Esophagus muscularis mucosa (tissue), 4 donors: ENCODE measurements at places on chromosomes 13 and 19. TPM values are rescaled to one million over a fixed set of nuclear protein-coding genes. Genes with fewer than 3 reads are reported as not detected.

Gene CYP4F8
- total RNA-seq: not detected

Gene SLITRK5
- total RNA-seq: 0.42 TPM

Gene SH2D3A
- not detected for total RNA-seq

Gene SPACA4
- not detected for total RNA-seq

Gene ZNF571
- 4.7 TPM for total RNA-seq

Gene ALG5
- 19.7 TPM for total RNA-seq

Gene HSPB6
- total RNA-seq: 146 TPM

Gene DIAPH3
- total RNA-seq: under 0.01 TPM

Gene ZNF709
- total RNA-seq: 2.0 TPM

- H3K36me3 ChIP-seq: no peaks in the 10 kb centered on the region
- no peaks in the 10 kb centered on the region for H3K4me1 ChIP-seq
- H3K4me3 ChIP-seq: no peak overlapping the region
- H3K27me3 ChIP-seq: no peaks in the 10 kb centered on the region
- DNase-seq: no peak
- H3K27ac ChIP-seq: no peak overlapping the region
Measured at GRCh38 chr13:41098761-41099160, 33.8 kb downstream of the KBTBD6 start.

DNA sequence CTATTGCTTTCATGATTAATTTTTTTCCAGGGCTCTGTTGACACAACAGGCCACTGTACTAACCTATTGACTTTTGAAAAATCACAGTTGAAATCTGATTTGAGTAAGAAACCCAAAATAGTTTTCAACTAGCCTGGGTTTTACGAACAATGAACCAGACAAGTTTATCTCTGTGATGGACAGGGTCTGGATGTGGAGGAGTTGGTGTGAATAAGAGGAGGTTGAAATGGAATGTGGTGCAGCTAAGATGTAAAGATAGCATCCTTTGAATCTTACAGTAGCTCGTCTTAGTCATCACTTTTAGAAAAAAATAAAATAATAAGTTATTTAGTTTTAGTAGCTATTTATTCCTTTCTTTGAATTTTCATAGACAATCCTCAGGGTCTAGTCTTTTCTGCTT lies 8.3 kb upstream of the OXGR1 start:
- H3K27ac ChIP-seq: no peak overlapping the region
- DNase-seq: no peak
- no peaks in the 10 kb centered on the region for H3K4me1 ChIP-seq
- H3K4me3 ChIP-seq: no peak overlapping the region
- H3K36me3 ChIP-seq: no peaks in the 10 kb centered on the region
- H3K27me3 ChIP-seq: no peaks in the 10 kb centered on the region

GRCh38 chr13:46596466-46596865 lies 43.5 kb downstream of the LRCH1 start:
- peak overlapping the region; percentile 74 for H3K27ac ChIP-seq
- DNase-seq: peak; percentile 74
- H3K27me3 ChIP-seq: no peaks in the 10 kb centered on the region
- no peaks in the 10 kb centered on the region for H3K36me3 ChIP-seq
- H3K4me1 ChIP-seq: peaks cover 93% of the 10 kb centered on the region

DNA sequence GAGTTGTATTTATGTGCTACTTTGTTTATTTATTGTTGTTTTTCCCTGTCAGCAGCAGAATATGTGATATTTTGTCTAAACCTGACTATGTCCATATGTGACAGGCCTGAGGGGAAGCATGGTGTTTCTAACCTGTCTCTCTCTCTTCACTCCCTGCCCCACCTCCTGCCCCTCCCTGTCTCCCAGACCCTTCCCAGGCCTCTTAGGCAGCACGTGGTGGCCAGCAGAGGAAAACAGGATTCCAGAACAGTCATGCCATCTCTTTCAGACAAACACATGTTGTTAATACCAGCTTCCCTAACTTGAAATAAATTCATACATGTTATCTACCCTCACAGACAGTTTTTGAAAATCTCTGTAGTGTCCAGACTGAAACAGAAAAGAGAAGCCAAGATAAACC lies 31.0 kb upstream of the ATP11A start:
- peaks cover 12% of the 10 kb centered on the region for H3K4me1 ChIP-seq
- no peak for DNase-seq
- H3K4me3 ChIP-seq: no peak overlapping the region
- H3K27me3 ChIP-seq: no peaks in the 10 kb centered on the region

- peak overlapping the region; percentile 46 for H3K4me3 ChIP-seq
- H3K27ac ChIP-seq: peak overlapping the region; percentile 49
- H3K4me1 ChIP-seq: peaks cover 54% of the 10 kb centered on the region
Measured at GRCh38 chr19:47239610-47240296, 8.8 kb upstream of the BBC3 start.

GRCh38 chr19:1109032-1109551 lies 5.3 kb downstream of the GPX4 start:
- no peak for DNase-seq
- H3K27me3 ChIP-seq: no peaks in the 10 kb centered on the region
- H3K4me1 ChIP-seq: peaks cover 40% of the 10 kb centered on the region
- H3K27ac ChIP-seq: no peak overlapping the region
- peaks cover 81% of the 10 kb centered on the region for H3K36me3 ChIP-seq
- no peak overlapping the region for H3K4me3 ChIP-seq

DNA sequence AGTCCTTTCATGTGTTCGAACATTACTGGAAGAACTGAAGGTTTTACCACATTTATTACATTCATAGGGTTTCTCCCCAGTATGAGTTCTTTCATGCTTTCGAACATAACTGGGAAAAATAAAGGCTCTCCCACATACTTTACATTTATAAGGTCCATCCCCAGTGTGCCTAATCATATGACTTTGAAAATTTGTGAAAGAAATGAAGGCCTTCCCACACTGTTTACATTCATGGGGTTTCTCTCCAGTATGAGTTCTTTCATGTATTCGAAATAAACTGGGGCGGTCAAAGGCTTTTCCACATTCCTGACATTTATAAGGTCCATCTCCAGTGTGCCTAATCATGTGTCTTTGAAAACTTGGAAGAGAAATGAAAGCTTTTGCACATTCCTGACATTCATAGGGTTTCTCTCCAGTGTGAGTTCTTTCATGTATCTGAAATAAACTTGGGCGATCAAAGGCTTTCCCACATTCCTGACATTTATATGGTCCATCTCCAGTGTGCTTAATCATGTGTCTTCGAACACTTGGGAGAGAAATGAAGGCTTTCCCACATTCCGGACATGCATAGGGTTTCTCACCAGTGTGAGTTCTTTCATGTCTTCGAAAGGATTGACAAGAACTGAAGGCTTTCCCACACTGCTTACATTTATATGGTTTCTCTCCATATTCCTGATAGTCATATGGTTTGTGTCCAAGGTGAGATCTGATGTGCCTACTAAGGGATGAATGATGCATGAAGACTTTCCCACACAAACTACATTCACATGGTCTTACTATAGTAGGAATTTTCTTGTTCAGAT lies 24.0 kb downstream of the ZNF564 start:
- H3K4me3 ChIP-seq: no peak overlapping the region
- no peak for DNase-seq
- H3K27me3 ChIP-seq: no peaks in the 10 kb centered on the region

- no peaks in the 10 kb centered on the region for H3K27me3 ChIP-seq
- H3K27ac ChIP-seq: no peak overlapping the region
- peaks cover under 1% of the 10 kb centered on the region for H3K4me1 ChIP-seq
- no peaks in the 10 kb centered on the region for H3K36me3 ChIP-seq
- no peak overlapping the region for H3K4me3 ChIP-seq
Measured at GRCh38 chr13:46899801-46900200, 2.9 kb upstream of the HTR2A start.

- no peaks in the 10 kb centered on the region for H3K36me3 ChIP-seq
- no peak overlapping the region for H3K4me3 ChIP-seq
Measured at GRCh38 chr13:58324161-58324560, 692.6 kb downstream of the PCDH17 start.

GRCh38 chr19:15874821-15875474 lies 22.9 kb downstream of the CYP4F2 start:
- peaks cover 83% of the 10 kb centered on the region for H3K27me3 ChIP-seq
- no peak for DNase-seq
- no peaks in the 10 kb centered on the region for H3K4me1 ChIP-seq
- no peak overlapping the region for H3K27ac ChIP-seq
- H3K36me3 ChIP-seq: no peaks in the 10 kb centered on the region
- no peak overlapping the region for H3K4me3 ChIP-seq

- no peak overlapping the region for H3K4me3 ChIP-seq
- no peaks in the 10 kb centered on the region for H3K36me3 ChIP-seq
- H3K4me1 ChIP-seq: no peaks in the 10 kb centered on the region
- H3K27ac ChIP-seq: no peak overlapping the region
- no peak for DNase-seq
- H3K27me3 ChIP-seq: no peaks in the 10 kb centered on the region
Measured at GRCh38 chr13:82070416-82070815, 1729.5 kb upstream of the SPRY2 start.

GRCh38 chr19:47023448-47023794 lies 3.8 kb downstream of the NPAS1 start:
- H3K27ac ChIP-seq: no peak overlapping the region
- H3K27me3 ChIP-seq: peaks cover 66% of the 10 kb centered on the region
- H3K4me3 ChIP-seq: no peak overlapping the region

DNA sequence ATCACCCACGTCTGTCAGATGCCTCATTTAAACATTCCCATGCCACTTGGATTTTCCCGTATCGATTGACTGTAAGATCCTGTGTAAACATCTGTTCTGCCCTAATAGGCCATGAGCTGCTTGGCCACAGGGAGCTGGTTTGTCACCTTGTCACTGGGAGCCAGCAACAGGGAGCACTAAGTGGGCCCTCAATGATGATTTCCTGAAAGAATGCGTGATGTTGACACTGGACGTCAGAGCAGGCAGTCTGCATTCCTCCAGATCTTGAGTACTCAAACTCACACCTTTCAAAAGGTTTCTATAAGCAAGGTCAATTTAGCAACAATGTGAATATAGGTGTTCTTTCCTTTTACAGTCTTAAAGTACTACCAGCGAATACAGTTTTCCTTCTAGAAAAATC lies 78.8 kb downstream of the TUBGCP3 start:
- no peaks in the 10 kb centered on the region for H3K4me1 ChIP-seq
- DNase-seq: no peak
- H3K4me3 ChIP-seq: no peak overlapping the region

GRCh38 chr13:29887686-29888085 lies 37.3 kb upstream of the UBL3 start:
- H3K27ac ChIP-seq: no peak overlapping the region
- DNase-seq: peak; percentile 79
- H3K4me1 ChIP-seq: no peaks in the 10 kb centered on the region
- no peaks in the 10 kb centered on the region for H3K27me3 ChIP-seq
- no peak overlapping the region for H3K4me3 ChIP-seq

DNA sequence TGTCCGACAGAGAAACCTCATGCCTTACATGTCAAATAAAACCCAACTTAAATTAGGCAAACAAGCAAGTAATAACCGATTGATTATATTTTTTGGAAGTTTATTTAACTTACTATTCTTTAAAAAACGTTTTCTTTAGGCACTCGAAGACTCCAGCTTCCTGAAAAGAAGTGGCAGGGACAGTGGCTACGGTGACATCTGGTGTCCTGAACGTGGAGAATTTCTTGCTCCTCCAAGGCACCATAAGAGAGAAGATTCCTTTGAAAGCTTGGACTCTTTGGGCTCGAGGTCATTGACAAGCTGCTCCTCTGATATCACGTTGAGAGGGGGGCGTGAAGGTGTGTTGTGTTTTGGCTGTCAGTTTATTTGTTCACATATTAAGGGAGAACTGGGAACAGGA lies 164.4 kb downstream of the LMO7 start:
- no peaks in the 10 kb centered on the region for H3K36me3 ChIP-seq
- no peak for DNase-seq
- H3K4me1 ChIP-seq: peaks cover 3% of the 10 kb centered on the region
- H3K27me3 ChIP-seq: no peaks in the 10 kb centered on the region
- H3K27ac ChIP-seq: no peak overlapping the region

DNA sequence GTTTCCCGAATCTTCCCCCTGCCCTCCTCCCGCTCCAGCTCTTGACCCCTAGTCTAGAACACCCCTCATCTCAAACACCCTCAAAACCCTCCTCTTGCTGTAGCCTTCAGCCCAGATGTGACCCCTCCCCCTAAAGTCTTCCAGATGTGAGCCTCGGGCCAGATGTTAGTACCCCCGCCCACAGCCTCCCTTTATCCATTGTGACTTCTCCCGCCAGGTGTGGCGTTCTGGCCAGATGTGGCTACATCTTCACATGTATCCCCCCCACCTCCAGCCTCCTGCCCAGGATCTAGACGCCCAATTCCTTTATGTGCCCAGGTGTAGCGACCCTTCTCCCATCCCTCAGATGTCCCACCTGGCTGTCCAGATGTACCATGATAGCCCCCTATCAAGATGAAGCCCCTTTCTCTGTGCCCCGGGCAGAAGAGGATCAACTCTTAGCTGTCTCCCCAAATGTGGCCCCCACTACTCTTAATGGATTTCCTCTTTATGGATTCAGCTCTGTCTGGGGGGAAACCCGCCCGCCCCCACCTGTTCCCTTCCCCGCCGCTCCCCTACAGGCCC lies 517 bp upstream of the LTBP4 start:
- DNase-seq: no peak
- H3K27ac ChIP-seq: peak overlapping the region; percentile 88
- no peaks in the 10 kb centered on the region for H3K36me3 ChIP-seq
- peaks cover 9% of the 10 kb centered on the region for H3K27me3 ChIP-seq
- H3K4me3 ChIP-seq: peak overlapping the region; percentile 65

GRCh38 chr13:33997574-33997973 lies 179.6 kb downstream of the RFC3 start:
- no peaks in the 10 kb centered on the region for H3K36me3 ChIP-seq
- no peaks in the 10 kb centered on the region for H3K27me3 ChIP-seq
- no peak for DNase-seq
- peaks cover 18% of the 10 kb centered on the region for H3K4me1 ChIP-seq
- no peak overlapping the region for H3K4me3 ChIP-seq

GRCh38 chr19:12938779-12939601 lies 581 bp downstream of the CALR start:
- H3K27ac ChIP-seq: peak overlapping the region; percentile 88
- DNase-seq: no peak
- H3K4me1 ChIP-seq: peaks cover 60% of the 10 kb centered on the region
- H3K27me3 ChIP-seq: no peaks in the 10 kb centered on the region

- no peak for DNase-seq
- H3K4me1 ChIP-seq: no peaks in the 10 kb centered on the region
- peaks cover 12% of the 10 kb centered on the region for H3K36me3 ChIP-seq
- no peaks in the 10 kb centered on the region for H3K27me3 ChIP-seq
- no peak overlapping the region for H3K4me3 ChIP-seq
Measured at GRCh38 chr19:11364935-11365334, 9.5 kb upstream of the SWSAP1 start.

GRCh38 chr19:2487842-2488241 lies 11.9 kb downstream of the GADD45B start:
- H3K36me3 ChIP-seq: no peaks in the 10 kb centered on the region
- H3K27me3 ChIP-seq: no peaks in the 10 kb centered on the region
- H3K4me1 ChIP-seq: peaks cover 34% of the 10 kb centered on the region
- no peak for DNase-seq

GRCh38 chr19:18434411-18435175 lies 3.3 kb downstream of the ISYNA1 start:
- peaks cover 36% of the 10 kb centered on the region for H3K4me1 ChIP-seq
- peak overlapping the region; percentile 79 for H3K27ac ChIP-seq
- H3K4me3 ChIP-seq: peak overlapping the region; percentile 61
- no peaks in the 10 kb centered on the region for H3K27me3 ChIP-seq
- peaks cover 20% of the 10 kb centered on the region for H3K36me3 ChIP-seq
- no peak for DNase-seq

GRCh38 chr19:1591421-1592023 lies 1.1 kb downstream of the MBD3 start:
- H3K27me3 ChIP-seq: no peaks in the 10 kb centered on the region
- no peak for DNase-seq
- H3K4me3 ChIP-seq: peak overlapping the region; percentile 62
- no peaks in the 10 kb centered on the region for H3K36me3 ChIP-seq

- H3K27ac ChIP-seq: no peak overlapping the region
- DNase-seq: no peak
- H3K4me3 ChIP-seq: no peak overlapping the region
- no peaks in the 10 kb centered on the region for H3K36me3 ChIP-seq
Measured at GRCh38 chr13:53142306-53142705, 113.7 kb downstream of the OLFM4 start.
